ENCODE measurements at places on chromosomes 7 and 10.

GRCh38 chr7:147023440-147023839, 906.8 kb downstream of the CNTNAP2 start:
- DNase-seq, result no peak

- DNase-seq, result no peak
Observed at GRCh38 chr10:130929422-130930325, 381.8 kb downstream of the TCERG1L start.

GRCh38 chr10:107971411-107971810, 806.9 kb upstream of the SORCS1 start:
- DNase-seq, result peak; percentile 74

DNA sequence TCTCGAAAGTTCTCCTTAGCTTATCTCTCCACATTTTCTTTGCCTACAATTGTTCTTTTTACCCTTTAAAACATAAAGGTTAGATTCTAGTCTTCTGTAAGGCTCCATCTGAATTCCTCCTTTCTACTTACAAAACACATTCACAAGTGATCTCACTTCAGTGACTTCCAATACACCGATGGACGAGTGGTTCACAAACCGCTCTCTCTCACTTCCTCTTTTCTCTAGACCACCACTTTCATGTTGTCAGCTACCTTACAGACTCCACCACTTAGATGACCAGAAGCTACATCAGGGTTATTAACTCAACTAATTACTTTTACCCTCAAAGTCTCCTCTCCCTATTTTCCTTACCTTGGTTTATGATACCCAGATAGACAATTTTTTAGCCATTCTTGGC, 11.8 kb downstream of the MET start:
- no peak for DNase-seq

GRCh38 chr7:47448971-47449370, 132.9 kb downstream of the TNS3 start:
- DNase-seq, result no peak

DNA sequence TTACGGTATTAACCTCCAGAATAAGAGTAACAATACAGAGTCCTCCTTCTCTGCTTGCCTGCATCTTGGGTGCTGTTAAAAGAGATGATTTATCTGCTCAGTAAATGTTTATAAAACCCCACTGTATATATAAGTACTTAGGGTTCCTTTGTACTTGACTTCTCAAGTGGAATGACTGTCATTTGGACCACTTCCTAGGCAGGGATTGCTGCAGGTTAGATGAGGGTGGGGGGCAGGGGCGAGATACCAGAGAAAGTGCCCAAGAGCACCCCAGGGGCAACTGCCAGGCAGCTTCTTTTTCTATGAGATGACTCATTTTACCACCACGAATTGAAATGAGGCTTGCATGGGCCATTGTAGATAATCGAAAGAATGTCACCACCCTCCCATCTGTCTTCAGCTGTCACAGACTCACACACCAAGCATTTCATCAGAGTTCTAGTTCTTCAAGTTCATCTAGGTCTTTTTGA, 421.9 kb upstream of the GALNT17 start:
- DNase-seq, result peak; percentile 78

DNA sequence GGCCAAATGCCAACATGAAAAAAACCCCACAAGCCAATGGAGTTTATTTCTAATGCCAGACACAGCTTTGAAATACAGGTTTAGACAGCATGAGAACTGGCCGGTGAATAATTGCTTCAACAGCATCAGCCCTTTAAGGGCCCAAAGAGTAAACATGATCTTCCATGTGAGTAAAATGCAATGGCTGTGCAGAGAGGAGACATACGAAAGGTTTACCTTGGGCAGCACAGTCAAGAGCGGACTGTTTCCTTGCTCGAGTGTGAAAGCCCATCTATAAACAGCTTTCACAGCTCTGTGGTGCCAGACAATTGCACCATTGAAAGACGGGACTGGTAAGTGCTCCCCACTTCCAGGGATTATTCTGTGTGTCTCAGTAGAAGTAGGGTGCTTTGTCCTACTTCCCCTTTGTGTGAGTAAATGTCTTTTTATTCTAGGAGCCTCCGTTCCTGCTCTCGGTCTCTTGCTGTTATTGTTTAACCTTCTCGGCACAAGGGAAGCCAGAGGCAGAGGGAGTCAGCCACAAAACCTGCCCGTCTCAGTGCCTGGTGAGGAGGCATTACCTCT, 77.8 kb upstream of the KAT6B start:
- no peak for DNase-seq

DNA sequence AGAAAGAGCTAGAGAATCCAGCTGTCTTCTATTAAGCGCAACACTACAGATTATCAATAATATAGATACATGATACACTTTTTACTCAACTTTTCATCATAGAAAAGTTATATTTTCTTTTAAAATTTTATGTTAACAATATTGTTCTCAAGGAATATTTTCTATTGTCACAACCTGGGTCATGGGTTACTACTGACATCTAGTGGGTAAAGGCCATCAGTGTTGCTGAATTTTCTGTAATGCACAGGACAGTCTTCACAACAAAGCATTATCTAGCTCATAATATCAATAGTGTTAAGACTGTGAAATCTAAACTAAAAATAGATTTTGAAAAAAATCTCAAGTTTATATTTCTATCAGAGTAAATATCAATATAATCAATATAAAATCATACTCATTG, 209.8 kb downstream of the ZNF33B start:
- DNase-seq, result peak; percentile 1

DNA sequence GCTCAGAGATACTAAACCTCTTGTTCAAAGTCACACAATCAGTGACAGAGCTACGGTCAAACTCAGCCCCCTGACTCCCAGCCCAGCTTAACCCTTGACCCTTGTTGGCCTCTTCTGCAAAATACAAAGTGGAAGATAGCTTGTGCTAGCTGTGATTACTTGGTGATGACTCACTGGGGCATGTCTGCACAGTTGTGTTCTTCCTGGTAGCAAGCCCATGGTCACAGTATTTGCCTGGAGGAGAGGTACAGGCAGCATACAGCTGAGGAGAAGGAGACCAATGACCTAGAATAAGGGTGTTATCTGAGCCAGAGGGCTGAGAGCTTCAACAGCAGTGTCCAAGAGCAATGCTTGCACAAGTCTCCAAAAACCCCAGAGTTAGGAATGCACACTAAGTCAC, 5.7 kb upstream of the HSPA12A start:
- DNase-seq, result peak; percentile 83

DNA sequence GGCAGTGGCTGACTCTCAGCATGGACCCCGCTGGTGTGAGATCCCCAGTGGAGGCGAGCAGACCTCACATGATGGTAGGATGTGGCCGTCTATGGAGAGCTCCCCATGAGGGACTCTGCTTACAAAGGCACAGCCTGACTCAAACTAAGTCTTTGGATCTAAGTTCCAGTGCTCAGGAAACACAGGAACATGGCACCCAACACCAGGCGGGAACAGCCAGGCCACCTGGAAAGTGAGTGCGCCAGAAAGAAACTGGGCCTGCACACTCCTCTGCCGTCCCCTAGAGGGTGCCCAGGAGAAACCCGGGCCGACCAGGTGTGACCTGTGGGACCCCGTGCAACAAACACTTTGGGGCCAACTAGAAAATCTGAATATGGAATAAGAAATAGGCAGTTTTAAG, 10.0 kb downstream of the PITRM1 start:
- DNase-seq, result no peak

DNA sequence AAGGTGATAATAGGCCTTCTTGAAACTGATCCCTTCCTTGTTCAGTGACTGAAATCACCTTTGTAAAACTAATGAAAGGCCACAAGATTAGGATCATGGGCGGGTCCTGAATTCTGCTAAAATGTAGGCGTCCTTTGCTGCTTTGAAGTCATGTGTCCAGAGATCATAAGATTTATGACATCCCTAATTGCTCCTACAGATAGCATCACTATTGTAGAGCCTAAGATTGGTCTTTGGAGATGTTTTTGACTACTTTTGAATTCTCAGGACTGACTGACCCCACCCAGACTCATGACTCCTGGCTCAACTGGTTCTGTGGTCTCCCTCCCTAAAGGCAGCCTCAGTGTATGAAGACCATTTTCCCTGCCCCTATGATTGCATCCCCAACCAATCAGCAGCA, 322.6 kb upstream of the SEMA3D start:
- DNase-seq, result no peak

DNA sequence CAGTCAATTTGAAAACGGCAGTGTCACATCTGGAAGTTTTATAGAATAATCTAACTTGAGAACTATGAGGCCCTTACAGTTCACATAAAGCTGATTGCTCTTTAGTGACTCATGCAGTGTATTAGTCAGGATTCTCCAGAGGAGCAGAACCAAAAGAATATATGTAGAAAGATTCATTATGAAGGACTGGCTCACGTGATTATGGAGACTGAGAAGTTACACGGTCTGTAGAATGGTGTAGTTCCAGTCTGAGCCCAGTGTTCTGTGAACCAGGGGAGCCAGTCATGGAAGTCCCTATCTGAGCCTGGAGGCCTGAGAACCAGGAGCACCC, 21.5 kb downstream of the RBM33 start:
- DNase-seq, result peak; percentile 50

DNA sequence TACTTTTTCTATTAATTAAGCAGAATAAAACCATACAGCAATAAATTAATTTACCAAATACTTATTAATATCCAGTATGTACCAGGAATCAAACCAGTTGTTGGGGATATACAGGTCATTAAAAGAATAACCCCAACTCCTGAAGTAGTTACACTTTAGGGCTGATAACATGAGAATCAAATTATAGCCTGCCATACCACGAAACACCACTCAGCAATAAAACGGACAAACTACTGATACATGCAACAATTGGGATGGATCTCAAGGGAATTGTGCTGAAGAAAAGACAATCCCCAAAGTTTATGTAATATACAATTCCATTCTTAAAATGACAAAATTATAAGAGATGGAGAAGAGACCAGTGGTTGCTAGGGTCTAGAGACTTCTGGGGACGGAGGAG, 22.7 kb downstream of the MCMBP start:
- no peak for DNase-seq

- peak; percentile 90 for DNase-seq
Observed at GRCh38 chr7:116316838-116317628, 106.7 kb downstream of the TES start.

DNA sequence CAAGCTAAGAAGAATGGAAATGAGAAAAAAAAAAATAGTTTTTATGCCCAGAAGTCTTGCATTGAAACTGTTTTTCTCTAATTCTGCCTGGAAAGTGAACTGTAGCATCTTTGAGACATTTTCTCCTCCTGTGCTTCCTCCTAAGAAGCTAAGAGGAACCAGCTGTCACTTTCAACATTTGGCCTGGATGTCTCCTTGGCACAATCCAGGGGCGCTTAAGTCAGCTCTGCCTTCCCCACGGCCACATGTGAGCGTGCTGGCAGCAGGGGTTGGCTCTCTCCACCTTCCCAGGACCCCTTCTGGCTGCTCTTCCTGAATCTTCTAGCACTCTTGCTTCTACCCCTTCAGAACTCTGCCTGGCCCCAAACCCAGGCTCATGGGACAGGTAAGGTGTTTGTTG, 289.6 kb upstream of the ADARB2 start:
- no peak for DNase-seq

- DNase-seq, result no peak
Observed at GRCh38 chr7:132544999-132545398, 31.3 kb downstream of the PLXNA4 start.

GRCh38 chr10:5089865-5090264, 4.3 kb upstream of the AKR1C3 start:
- no peak for DNase-seq

- no peak for DNase-seq
Observed at GRCh38 chr7:76369018-76369417, 10.2 kb upstream of the YWHAG start.

DNA sequence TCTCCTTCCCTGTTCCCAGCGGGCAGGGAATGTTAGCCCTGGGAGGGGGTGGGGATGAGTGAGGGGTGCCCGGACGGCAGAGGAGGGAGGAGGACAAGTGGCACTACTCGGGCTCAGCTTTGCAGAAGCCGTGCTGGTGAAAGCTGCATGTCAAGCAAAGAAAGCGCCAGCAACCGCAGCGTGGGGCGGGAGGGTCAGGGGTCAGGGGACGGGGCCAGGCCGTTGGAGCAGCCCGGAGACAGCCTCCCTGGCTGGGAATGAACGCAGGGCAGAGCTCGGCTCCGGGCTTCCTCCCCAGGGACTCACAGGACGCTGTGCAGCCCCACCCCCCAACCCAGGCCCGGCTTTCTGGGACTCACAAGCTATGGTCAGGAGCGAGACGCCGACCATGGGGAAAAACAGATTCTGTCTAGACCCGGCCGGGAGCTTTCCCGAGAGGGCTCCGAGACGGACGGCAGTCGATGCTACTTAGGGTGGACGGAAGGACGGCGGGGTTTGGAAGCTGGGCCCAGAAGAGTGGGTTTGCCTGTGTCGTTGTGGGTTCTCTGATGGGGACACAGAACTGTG, 113.4 kb downstream of the VIPR2 start:
- DNase-seq, result no peak

DNA sequence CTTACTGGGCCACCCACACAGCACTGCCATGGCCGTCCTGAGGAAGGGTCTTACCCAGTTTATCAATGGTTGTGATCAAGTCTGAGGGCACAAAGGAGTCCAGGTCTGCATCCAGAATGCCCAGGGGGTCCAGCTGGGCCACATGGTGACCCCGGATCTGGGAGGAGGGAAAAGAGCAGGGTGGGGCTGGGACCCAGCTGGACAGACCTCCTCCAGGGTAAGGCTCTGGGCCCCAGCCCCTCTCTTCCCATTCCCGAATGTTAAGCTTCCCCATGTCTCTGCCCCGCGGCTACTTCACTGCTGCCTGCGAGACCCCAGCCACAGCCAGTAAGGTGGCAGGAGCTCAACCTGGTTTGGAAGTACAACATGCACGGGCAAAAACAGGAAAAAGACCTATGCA, 9.5 kb downstream of the OGDHL start:
- no peak for DNase-seq

DNA sequence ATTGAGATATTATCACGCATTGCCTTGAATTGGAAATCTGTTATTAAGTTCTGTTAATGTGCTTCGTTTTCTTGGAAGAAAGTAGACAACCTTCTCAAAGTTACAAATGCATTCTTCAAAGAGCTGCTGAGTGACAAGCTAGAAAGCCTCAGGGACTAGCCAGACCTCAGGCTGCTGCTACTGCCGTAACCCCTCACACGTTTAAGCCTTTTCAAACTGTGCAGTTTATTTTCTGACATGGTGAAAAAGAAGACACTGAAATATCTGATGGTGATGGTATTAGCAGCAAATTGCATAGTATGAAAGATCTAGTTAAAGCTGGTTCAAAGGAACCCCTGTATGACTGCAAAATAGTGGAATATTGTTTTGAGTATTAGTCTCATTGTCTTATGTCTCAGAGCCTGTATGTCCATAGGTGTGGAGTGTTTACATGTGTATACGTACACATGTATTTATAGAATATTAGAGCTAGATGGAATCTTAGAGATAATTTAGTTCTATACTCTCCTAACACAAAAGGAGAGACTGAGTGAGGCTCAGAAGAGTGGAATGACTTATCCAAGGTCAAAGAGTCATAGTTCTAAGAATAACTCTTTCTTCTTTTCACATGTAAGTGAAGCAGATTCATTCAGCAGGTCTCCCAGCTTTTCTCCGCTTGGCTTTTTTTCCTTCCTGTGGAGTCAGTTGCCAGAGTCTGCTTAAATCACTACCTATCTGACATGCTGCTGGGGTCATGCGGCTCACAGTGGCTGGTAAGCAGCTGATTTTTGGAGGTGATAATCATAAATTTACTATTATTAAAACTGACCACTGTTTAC, 431.9 kb downstream of the PLXDC2 start:
- DNase-seq, result no peak
